AG09309 (cell line): ENCODE measurements at places on chromosomes 5 and 9.

GRCh38 chr5:68217047-68217355 lies 1.4 kb downstream of the PIK3R1 start:
- DNase-seq = no peak

DNA sequence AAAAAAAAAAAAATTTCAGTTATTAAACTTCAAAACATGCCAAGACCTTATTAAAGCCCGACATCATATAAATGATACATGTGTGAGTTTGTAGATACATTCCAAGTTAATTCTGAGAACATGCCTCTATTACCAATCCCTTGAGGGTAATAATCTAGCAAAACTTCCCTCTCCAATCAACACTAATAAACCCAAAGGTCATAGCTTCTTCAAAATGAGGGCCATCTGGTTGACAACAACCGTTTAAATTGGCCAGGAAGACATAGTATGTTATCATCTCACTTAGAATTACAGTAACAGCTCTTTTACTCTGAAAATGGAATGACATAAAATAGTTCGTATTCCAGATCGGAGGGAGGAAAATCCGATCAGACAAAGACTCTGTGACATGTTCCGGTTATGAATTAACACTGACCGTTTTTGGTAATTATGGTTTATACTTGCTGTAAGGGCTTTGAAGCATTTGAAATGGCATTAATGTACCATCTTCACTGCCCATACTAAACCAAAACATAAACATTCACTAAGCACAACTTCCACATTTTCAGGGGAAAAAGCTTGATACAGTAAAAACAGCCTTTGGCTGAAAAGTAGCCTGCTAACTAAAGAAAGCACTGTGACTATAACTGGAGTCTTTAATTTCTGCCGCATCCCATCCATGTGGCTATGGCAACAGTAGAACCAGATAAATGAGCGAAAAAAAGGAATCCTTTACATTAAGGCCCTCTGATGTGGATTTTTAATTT lies 50.3 kb downstream of the ANKH start:
- DNase-seq = no peak

DNA sequence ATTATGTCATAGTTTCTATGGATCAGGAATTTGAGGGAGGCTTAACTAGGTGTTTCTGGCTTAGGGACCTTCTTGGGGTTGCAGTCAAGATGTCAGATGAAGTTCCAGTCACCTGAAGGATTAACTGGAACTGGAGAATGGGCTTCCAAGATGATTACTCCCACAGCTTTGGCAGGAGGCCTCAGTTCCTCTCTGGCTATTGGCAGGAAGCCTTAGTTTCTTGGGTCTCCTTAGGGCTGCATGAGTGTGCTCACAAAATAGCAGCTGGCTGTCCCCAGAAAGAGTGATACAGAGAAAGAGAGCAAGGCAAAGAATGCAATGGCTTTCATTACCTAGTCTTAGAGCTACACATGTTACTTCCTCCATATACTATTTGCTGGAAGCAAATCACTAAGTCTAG lies 138.1 kb upstream of the TLE4 start:
- no peak for DNase-seq

DNA sequence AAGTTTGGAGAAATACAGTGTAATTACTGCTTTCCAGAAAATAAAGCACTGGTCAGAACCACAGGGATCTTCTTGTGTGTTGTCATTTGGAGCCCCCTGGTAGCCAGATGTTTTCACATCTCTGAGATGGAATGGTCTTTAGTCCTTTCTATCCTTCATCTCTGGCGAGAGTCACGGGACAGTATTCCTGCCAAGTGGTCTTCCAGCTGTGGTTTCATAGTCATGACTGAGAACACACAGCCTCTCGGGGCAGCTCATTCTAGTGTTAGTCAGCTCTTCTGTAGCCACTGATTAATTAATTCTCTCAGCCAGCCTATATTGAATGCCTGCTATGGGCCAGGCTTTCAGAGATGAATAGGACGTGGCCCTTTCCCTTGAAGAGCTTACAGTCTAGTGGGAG lies 34.1 kb downstream of the HMGXB3 start:
- peak; percentile 63 for DNase-seq

DNA sequence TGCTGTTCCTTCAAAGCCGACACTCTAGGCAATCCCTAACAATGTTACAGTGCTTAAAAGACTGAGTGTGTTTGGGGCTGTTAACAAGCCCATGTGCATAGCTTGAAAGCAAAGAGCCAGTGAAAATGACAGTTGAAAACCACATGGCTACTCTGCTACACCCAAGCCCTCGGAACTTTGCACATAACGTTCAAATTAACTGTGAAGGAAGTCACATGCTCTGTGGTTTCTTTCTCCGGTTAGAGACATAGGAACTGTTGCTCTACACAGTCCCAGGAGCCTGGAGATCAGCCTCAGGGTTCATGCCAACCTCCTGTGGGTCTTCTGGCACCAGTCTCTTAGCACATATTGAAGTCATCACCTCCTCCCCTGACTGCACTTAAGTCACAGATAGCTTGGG lies 51.1 kb downstream of the C9orf152 start:
- DNase-seq = peak; percentile 63

GRCh38 chr5:15555176-15555575 lies 55.2 kb downstream of the FBXL7 start:
- DNase-seq = no peak

- no peak for DNase-seq
Observed at GRCh38 chr5:138366632-138367382, 14.3 kb downstream of the KDM3B start.

DNA sequence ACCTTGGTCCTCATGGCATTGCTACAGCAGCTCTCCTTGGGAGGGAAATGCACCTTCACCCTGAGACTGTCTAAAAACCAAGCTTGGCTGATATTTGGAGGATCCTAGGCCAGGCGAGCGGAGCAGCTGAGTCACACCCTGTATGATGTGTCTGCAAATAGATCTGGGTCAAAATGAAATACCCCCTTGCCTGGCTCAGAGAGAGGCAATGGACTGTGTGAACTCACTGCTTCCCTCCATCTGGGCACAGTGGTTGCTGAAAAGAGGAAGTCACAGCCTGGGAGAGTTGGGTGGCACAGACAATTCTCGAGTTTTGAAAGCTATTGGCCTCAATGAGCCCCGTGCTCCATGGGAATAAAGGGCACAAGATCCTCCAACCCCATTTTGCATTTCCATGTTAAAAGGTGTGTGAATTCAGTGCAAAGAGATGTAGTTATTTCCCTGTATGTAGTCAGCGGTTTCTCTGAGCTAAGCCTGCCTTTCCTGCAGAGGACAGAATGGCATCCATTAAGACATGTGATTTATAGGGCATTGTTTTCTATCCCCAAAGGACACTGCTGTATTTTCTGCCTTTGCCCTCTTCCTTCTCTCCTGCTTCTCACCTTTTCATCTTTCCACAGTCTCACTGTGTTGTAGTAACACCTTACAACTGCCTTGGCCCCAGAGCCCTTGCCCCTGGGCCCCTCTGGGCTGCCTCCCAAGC lies 177.2 kb downstream of the GADD45G start:
- DNase-seq = no peak

DNA sequence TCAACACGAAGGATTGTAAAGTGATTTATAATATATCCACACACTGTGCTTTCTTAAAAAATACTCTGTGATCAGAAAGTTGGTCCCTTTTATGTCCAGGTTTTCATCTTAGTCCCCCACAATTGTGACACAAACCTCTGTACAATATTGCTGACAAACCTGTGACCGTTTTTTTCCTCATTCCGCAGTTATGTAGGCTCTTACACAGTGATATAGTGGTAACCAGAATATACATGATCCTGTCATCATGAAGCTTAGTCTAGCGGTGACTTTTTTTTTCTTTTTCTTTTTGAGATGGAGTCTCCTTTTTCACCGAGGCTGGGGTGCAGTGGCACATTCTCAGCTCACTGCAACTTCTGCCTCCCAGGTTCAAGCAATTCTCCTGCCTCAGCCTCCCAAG lies 8.7 kb downstream of the ANP32B start:
- DNase-seq = no peak

DNA sequence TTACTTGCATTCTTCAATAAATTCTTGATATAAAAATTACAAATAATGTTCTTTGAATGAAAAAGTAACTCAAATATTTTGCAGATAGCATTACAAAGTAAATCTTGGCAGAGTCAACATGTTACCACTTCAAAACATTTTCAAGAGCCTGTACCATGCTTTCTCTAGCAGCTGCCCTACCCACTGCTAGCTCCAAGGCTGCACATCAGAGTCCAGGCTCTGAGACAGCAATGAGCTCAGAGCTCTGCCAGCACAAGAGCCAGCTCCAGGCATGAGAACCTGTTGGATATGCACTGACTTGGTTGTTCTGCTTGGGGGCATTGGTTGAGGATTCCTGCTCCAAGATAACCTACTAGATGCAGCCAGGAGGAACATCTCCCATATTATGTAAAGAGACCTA lies 211.3 kb upstream of the HAPLN1 start:
- DNase-seq = no peak

DNA sequence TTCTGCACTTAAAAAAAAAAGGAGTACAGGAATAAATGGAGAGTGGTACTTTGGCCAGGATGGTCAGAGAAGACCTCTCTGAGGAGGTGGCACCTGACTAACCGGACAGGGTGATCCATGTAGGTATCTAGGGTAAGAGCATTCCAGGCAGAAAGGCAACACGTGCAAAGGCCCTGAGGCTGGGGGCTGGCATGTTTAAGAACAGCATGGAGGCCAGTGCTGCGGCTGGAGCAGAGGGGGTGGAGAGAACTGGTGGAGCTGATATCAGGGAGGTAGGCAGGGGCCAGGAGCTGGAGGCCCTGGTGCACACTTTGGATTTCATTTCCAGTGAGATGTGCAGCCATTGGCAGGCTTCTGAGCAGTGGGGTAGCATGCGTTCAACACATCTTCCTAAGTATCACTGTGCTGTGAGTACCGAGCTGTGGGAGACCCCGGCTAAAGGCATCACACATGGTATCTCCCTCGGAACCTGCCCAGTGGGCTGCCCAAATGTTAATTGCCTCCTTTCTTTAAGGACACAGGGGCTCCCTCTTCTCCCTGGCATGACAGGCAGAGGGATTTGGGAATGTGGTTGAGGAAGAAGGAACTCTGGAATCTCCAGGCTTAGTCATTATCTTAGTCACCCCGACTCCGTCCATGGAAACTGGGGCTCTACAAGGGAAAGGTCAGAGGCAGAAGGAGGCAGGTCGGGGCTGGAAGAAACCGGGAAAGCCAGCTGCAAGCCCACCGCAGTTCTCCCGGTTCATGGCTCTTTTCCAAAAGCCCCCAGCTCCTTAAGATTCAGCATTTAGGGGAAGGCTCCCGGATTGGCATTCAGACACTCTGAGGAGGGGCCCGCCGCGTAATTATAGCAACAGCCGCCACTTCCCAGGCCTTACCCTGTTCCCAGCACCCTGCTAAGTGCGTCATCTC lies 18.6 kb downstream of the SLC6A7 start:
- no peak for DNase-seq

GRCh38 chr9:88258024-88258423 lies 119.7 kb upstream of the SPATA31C2 start:
- no peak for DNase-seq

DNA sequence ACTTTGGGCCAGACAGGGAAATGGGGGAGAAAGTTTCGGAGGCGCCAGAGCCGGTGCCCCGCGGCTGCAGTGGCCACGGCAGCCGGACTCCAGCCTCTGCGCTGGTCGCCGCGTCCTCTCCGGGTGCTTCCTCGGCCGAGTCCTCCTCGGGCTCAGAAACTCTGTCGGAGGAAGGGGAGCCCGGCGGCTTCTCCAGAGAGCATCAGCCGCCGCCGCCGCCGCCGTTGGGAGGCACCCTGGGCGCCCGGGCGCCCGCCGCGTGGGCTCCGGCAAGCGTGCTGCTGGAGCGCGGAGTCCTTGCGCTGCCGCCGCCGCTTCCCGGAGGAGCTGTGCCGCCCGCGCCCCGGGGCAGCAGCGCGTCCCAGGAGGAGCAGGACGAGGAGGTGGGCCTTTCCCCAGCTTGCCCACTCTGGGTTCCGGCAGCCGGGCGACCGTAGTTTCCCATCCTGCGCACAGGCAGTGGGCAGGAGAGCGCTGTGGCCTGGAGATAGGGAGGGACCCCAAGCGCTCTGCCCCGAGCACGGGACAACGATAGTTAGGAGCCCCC lies 516 bp downstream of the MAST4 start:
- DNase-seq = no peak

GRCh38 chr5:95883185-95884016 lies 60.9 kb upstream of the GLRX start:
- DNase-seq = no peak

DNA sequence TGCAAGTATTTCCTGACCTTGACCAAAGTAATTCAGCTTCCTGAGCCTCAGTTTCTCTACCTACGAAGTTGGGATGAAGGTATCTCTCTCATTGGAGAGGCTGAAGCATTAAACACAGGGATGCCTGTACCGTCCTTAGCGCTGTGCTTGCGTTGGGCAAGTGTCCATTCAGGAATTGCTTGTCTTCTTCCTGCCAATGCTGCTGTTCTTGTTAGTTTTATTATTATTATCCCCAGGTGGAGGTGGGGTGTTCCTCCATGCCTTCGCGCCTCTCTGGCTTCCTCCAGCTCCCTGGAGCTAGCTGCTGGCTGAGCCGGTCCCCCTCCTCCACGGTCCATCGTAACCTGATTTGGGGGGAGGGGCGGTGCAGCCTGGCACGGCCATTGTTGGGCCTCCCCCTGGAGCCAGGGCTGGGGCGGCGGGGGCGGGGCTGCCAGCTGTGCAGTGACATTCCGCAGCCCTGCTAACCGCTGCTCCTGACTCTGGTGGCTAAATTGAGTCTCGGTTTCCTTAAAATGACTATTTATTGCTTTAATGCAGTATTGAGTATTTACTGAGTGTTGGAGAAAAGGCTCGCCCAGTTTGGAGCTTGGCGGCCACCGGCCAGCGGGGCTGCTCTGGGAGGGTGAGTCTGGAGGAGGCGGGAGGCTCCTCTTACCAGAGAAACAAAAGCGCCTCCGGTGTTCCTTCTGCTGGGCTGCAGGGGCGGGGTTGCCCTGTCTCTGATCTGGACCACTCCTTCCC lies 51.3 kb downstream of the LMX1B start:
- DNase-seq = no peak

- no peak for DNase-seq
Observed at GRCh38 chr9:135786146-135786690, 84.2 kb downstream of the KCNT1 start.

GRCh38 chr5:10329820-10330481 lies 22.2 kb upstream of the CMBL start:
- DNase-seq = peak; percentile 88
